ENCODE measurements at places on chromosomes 1 and 21.

DNA sequence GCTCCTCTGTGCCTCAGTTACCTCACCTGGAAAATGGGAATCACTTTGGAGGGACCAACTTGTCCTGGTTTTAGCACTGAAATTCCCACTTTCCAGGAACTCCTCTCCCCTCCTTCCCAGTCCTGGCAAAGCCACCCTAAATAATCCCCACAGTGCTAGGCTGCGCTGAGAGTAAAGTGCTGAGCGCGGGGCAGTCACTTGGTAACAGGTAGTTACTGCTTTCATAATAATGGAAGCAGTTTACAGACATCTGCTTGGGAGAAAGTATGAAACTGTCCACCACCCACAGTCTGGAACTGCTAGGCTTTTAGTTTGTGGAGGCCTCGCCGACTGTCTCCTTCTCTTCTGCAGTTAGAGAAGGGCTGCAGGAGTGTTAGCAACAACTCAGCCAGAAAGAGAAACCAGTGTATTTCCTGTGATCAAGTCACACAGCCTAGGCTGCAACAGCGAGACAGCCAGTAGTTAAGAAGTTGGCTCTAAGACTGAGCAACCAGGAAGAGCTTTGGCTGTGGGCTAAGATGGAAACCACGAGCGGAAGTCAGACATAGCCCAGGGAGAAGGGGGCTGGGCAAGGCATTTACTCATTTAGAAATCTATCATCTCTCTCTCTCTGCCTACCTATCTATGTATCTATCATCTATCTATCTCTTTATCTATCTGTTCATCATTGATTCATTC lies 30.8 kb upstream of the ABCG1 start:
- peak; percentile 87 for DNase-seq

GRCh38 chr1:67942274-67942673 lies 108.2 kb downstream of the DIRAS3 start:
- DNase-seq, result no peak

DNA sequence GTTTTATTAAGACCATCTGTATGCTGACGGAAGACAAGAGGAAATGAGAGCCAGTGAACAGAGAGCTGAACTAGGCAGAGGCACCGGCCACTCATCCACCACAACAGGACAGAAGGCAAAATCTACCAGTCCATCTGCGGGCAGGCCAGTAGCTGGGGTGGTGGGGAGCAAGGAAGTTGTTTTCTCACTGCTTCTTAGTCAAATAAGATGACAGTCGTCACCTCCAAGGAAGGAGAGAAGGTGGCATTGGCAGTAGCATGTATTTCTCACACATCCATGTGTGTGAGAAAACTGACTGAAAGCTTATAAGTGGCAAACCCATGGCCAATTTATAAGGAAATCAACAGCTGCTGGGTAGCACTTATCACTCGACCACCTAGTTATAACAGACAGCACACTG lies 8.2 kb downstream of the TTC13 start:
- no peak for DNase-seq

GRCh38 chr1:160722726-160723125 lies 11.1 kb upstream of the CD48 start:
- DNase-seq, result peak; percentile 37

DNA sequence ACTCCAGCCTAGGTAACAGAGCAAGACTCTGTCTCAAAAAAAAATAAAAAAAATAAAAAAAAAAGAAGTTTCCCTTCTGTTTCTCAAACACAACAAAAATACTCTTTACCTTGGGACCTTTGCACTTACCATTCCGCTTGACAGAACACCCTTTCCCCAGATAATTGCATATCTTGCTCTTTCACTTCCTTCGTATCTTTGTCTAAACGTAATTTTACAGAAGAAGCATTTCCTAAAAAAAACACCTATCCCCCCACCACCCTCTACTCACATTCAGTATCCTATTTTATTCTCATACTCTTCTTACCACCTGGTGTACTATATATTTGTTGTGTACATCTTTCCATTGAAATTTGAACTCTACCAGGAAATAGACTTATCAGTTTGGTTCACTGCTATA lies 32.7 kb downstream of the ASH1L start:
- DNase-seq, result no peak

- peak; percentile 56 for DNase-seq
Observed at GRCh38 chr1:212699625-212700222, at the start of gene BATF3. Gene BATF3, minus strand, starts transcription at chr1:212699840. Its CDS starts 78 bp downstream, at chr1:212699762.

- DNase-seq, result no peak
Observed at GRCh38 chr1:147781056-147781471, 20.7 kb upstream of the GJA5 start.

DNA sequence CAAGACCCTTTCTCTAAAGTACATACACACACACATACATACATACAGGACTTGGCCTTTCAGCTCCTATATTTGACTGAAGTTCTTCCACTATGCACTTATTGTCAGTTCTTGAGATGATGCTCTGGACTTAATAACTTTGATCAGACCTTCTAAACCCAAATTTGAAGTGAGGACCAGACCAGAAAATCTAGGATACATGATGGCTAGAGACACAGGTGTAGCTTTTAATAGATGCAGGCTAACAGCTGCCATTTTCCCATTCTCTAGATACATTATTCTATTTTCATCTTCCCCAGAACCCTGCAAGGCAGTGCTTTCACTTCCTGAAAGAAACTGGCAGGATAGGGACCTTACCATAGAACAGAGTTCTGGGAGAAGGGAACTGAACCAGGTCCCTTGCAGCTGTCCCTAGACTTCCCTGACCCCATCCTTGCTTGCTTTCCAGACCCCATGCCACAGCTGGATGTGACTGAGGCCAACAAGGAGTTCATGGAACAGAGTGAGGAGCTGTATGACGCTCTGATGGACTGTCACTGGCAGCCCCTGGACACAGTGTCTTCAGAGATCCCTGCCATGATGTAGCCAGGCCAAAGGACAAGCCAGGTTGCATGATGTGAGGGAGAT lies 14.9 kb upstream of the RAB42 start:
- DNase-seq, result no peak

GRCh38 chr1:3627515-3628253 lies 2.9 kb downstream of the TPRG1L start:
- DNase-seq, result no peak

DNA sequence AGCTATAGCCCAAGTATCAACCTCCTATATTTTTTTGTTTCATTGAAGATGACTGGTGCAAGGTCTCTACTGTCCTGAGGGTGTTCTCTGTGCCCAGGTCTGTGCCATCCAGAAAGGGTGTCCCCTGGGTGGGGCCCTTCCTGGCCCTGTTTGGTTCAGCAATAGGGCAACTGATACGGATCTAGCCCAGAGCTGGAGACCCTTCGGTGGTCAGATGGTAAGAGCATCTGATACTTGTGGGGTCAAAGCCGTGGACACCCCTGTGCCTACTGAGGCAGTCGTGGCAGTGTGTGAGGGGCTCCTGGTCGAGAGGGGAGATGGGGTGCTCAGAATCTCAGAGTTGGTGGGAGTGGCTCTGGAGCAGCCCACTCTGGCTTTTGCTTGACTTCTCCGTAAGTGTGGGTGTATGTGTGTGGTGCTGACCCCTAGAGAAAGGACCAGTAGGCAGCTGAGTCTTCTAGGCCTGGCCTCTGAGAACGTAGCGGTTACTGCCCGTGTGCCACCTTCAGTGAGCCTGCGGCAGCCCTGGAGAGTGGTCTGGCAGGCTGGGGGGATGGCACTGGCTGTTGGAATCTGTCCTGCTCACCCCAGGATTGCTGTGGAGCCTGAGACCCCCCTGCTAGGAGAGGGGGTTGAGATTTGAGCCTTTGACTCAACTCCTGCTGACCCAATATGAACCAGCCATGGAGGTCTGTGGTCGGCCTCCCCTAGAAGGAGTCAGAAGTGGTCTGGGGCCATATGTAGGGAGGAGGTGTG lies 2.7 kb downstream of the AMPD2 start:
- no peak for DNase-seq

GRCh38 chr1:214419650-214420049 lies 131.8 kb downstream of the PTPN14 start:
- no peak for DNase-seq

DNA sequence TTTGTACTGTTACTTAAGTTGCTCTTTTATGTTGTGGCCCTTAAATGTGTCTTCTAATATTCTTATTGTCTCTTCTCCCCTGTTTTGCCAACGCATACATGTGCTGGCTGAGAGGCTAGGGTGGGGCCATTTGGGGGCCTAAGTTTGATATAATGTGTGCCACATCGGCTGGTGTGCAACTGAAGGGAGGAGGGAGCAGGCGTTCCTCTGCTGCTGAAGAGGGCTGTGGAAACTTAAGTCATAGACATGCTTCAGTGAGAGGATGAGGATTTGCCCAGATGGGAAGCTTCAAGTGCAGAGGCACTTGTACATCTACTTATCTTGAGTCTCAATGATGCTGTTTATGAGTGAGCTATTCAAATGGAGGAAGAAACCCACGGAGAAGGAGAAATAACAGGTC lies 630.6 kb downstream of the LMO4 start:
- DNase-seq, result no peak

GRCh38 chr1:20732071-20732587 lies 374 bp downstream of the SH2D5 start:
- DNase-seq, result peak; percentile 65

DNA sequence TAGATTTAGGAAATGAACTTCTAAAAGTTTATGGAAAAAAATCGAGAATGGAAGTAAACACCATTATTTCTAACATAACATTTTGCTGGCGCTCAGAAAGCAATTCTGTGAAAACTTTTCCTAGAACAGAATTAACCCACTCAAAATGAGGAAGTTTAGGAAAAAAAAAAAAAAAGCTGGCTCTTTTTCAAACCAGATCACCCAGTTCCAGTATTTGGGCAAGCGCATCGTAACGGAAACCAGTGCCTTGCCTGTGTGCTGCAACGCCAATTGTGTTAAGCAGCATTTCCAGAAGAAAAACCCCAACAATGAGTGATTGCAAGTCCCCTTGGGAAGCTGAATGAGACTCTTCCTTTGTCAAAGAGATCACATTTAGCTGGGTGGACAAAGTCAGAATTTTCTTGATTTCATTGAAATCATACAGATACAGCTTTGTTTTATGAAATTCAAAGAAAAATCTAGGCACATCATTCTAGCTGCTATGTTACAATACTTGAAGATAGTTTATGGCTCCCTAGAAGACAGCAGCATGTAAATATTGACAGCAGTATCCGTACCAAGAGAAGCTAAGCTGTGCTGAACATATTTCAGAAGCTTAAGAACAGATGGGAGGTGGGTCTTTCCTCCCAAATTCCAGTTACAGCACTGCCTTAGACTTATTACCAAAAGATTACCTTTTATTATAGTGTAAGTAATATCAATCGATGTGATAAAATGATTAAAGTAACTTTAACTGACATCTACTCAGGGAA lies 113.4 kb downstream of the ERG start:
- DNase-seq, result no peak

DNA sequence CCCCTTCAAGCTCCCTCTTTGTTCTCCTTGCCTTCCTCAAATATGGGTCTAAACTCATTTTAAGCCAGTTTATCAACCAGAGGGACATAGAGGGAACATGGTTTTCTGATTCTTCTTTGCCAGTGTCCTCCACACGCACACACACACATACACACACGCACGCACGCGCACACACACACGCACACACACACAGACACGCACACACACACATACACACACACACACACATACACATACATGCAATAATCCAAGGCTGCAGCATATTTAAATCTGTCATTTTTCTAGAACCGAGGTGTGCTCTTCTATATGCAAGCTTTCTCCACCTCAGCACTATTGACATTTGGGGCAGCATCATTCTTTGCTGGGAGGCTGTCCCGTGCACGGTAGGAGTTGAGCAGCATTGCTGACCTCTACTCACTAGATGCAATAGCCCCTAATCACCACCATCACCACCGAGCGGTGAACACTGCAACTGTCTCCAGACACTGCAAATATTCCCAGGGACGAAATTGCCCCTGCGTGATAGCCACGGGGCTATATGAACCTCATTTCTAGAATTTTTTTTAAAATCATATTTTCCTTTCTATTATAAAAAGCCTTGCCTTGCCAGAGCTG lies 8.0 kb downstream of the TNFRSF9 start:
- no peak for DNase-seq

DNA sequence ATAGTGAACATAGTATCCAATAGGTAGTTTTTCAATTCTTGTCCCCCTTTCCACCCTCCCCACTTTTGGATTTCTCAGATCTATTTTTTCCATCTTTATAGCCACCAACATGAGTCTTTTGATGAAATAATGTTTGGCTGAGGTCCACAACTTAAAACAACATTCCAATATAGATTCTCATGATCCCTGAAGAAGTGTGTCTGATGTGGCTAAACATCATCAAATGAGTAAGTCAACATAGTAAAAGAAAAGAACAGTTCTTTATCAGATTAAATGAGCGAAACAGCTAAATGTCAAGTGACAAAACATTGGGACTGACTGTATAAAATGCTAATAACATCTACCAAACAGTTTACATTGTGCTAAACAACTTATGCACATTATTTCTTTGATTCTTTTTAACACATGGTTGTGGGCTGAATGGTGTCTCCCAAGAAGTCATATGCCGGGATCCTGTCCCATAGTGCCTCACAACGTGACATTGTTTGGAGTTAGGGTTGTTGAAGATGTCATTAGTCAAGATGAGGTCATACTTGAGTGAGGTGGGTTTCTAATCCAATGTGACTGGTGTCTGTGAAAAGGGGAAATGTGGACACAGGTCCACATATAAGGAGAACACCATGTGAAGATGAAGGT lies 453.6 kb downstream of the LTN1 start:
- DNase-seq, result no peak

DNA sequence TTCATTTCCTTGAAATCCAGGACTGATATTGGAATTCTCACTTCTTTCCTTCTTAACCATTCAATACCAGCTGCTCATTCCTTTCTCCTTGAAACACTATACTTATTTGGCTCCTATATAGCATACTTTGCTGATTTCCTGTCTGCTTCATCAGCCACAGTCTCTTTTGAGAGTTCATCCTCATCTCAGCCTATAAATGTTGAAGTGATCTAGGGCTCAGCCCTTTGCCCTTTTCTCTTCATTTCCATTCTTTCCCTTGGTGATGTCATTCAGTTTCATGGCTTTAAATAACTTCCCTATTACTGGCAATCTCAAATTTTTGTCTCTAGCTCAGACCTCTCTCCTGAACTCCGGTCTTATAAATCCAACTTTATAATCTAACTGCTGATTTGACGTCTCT lies 24.1 kb upstream of the RABGAP1L start:
- no peak for DNase-seq

GRCh38 chr1:168717906-168718891 lies 10.8 kb downstream of the DPT start:
- DNase-seq, result no peak

DNA sequence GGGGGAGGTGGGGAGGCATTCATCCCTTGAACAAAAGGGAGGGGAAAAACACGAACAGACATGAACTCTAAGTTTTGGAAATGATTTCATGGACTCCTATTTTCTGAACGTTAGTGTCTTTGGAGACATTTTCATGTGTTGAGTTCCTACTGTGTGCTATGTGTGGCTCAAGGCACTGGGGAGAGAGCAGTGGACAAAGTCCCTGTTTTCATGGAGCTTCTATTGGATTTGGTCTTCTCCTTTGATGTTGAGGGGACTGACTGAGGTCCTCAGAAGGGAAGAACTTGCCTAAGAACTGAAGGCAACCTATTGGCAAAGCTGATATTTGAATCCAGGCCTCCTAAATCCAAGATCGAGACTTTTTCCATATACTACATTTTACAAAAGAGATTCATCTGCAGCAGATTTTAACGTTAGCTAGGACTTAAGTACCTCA lies 30.4 kb downstream of the JUN start:
- no peak for DNase-seq

Measured in CD4-positive, alpha-beta T cell treated with Interleukin-21 for 1 hour (primary cell).